SK-MEL-5 (cell line): ENCODE measurements at places on chromosomes 1 and 21.

DNA sequence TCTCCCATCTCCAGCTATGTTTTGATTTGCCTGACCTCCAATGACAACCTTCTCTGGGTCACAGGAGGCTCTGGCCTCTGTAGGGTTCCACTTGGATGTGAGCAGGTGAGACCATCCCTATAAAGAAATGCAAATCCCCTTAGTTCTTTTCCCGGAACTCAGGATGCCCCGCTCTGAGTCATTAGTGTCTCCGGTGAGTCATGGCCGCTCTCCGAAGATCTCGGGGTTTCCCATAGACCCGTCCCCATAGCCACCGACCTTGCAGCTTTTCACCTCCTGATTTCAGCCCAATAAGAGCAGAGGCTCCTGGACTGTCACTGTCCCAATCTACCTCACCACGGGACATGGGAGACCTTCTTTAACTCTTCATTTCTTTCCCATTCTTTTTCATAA lies 98.2 kb downstream of the PGBD5 start:
- no peak for DNase-seq

DNA sequence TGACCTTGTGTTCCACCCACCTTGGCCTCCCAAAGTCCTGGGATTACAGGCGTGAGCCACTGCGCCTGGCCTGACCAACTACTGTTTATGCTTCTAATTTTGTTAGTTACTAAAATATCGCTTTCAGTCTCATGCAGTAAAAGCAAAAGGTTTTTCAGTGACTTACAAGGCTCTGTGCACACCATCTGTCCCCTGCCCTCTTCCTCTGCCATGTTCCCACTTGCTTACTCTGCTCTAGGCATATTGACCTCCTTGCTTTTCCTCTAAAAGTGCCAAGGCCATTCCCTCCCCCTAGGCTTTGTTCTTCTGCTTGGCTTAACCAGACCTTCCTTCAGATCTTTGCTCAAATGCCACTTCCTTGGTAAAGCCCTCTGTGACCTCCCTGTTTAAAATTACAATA lies 276.9 kb downstream of the KIF26B start:
- no peak for DNase-seq

DNA sequence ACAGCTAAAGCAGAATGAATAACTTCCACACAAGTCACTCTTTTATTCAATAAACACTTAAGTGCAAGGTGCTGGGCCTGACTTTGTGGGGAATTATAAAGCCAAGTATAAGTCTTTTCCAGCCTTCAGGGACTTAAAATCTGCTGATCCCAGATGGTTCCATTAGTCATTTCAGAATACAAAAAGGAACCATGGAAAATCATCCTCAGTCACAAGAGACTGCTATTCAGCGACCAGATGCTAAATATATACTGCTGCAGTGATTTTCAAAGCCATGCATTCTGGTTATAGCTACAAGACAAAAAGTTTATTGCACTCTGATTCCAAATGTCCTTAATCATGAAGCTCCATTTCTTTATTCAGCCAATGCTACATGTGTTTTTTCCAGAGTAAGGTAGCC lies 25.7 kb downstream of the GLMN start:
- no peak for DNase-seq

GRCh38 chr1:93076268-93076667 lies 2.8 kb upstream of the MTF2 start:
- DNase-seq: no peak

GRCh38 chr1:68168545-68169171 lies 63.7 kb downstream of the WLS start:
- DNase-seq: no peak

GRCh38 chr1:219847215-219847855 lies 81.0 kb downstream of the SLC30A10 start:
- no peak for DNase-seq

DNA sequence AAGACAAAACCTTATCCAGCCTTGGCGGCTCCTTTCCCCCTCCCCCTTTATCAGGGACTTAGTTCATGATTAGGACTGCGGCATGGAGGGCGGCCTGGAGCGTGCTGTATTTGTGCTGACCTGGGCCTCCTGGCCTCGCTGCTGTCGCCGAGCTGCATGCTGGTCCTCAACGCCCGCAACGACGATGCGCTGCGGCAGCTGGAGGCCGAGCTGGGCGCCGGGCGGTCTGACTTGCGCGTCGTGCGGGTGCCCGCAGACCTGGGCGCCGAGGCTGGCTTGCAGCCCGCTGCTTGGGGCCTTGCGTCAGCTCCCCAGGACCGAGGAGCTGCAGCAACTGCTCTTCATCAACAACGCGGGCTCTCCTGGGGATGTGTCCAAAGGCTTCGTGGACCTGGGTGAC lies 70.9 kb downstream of the TM2D1 start:
- DNase-seq: no peak

- peak; percentile 49 for DNase-seq
Measured at GRCh38 chr1:43545695-43546387, 15.2 kb downstream of the PTPRF start.

GRCh38 chr1:30652152-30652841 lies 71.1 kb downstream of the MATN1 start:
- no peak for DNase-seq

GRCh38 chr1:111565968-111566367 lies 53.6 kb upstream of the RAP1A start:
- DNase-seq: no peak

- no peak for DNase-seq
Measured at GRCh38 chr1:210746024-210746731, 387.8 kb downstream of the KCNH1 start.

DNA sequence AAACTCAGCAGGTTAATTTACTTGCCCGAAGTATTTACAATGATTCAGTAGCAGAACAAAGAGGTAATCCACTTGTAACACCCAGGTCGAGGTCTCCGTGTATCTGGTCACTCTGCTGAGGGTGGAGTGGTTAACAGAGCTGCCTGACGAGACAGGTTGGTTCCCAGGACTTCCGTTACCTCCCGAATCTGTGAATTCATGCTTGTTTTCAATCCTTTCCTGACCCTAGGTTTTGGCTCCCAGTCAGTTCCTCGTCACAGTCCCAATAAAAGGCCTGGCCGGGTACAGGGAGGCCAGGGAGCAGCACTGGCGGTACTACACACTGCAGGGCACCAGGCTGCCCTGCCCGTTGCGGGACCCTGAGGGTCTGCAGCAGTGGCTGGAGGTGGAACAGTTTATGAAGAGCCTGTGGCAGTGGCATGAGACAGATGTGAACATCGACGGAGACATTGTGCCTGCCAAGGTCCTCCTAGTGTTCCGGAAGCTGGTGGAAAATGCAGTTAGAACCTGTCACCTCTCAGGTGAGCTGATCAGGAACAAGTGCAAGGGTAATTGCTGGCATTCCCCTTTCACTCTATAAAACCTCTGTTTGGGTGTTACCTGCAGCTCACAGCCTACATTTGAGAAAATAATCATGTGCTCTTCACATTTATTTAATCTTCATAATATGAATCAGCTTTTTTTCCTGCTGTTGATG lies 12.8 kb downstream of the MAB21L3 start:
- no peak for DNase-seq

DNA sequence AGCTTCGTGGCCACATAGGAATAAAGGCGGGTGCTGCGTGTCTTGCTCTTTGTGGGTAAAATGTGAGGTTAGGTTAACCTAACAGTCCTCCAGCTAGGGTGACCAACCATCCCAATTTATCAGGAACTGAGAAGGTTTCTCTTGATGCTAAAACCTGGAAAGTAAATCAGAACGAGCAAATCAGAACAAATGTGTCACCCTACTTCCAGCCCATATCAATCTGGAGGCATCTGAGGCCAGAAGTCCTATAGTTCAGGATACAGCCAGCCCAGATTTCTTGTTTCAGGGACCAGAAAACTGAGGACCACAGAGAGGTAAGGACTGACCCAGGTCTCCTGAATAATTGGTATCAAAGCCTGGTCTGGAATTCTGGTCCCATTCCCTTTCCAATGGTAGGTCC lies 3.1 kb upstream of the IFFO2 start:
- DNase-seq: no peak

DNA sequence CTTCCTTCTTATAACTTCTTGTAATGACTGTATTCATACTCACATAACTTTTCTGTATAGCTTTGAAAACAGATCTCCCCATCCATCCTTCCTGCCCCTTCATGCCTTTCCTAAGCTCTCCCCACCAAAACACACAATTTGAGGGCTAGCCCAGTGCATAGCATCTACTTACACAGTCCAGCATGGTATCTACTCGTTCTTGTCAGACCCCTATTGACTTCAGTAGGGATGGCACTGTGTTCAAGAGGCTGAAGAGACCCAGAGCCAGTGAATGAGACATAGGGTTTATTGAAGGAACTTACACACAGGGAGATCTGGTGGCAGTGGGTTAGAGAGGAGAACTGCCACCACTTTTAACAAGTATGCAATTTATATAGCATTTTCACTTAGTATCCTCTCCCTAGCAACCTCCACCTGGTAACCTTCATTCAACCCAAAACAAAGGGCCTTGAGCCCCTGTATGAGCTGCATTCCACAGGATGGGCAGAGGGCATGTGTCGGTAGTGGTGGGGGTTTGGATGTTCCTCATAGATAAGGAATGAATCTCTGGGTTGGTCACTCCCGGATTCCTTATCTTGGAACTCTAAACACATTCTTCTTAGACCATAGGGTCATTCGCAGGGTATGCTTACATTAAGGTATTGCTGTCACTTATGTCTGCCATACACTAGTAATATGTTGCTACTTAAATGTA lies 64.9 kb upstream of the GNG12 start:
- DNase-seq: no peak

GRCh38 chr1:157415661-157416060 lies 136.7 kb downstream of the FCRL5 start:
- DNase-seq: no peak

DNA sequence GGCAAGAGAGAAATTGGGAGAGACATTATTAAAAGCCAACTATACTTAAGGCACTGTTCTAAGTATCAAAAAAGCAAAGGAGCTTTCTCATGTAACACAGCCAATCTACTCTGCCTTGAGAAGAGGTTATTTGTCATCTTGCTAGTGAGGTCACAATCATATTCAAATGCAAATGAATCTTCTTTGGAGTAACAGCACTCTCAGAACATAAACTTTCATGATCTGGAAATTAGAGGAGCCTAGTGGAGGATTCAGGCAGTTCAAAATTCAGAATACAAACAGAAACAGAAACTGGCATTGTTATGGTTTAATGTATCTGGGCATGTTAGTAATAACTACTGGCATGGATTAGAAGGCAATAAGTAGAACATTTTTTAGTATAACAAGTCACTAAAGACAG lies 57.4 kb downstream of the ARID4B start:
- no peak for DNase-seq

DNA sequence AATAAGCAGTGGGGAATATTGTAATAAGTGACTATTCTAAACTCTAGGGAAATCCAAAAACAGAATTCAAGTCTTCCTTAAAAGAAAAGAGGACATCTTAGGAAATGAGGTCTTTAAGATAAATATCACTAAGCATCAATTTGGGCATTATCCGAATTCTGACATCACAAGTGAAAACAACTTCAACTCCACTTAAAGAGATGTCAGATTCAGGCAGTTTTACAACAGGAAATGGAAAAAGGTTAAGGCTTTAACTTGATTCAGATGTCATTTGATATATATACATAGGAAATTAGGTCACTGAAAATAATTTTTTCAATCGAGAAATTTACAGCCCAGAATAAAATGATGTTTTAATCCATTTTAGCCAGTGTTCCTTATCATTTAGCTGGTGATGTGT lies 435.4 kb downstream of the SETD4 start:
- no peak for DNase-seq

- no peak for DNase-seq
Measured at GRCh38 chr1:53460211-53460634, 1.0 kb downstream of the DMRTB1 start.

DNA sequence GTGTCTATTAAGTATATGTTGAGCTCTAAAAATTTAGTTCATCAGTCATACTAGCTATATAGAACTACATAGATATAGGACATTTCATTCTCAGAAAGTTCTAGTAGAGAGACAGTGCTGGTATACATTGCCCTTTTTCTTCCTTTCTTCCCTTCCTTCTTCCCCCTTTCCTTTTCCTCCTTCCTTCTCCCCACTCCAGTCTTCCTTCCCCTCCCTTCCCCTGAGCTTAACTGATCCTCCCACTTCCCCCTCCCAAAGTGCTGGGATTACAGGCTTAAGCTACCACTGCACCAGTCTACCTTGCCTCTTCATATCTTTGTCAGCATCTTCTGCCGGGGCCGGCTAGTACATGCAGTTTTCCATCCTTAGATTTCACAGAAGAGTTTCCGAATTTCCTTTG lies 12.1 kb downstream of the THRAP3 start:
- DNase-seq: no peak

- DNase-seq: peak; percentile 69
Measured at GRCh38 chr1:109089242-109090015, 1.1 kb upstream of the TMEM167B start.

DNA sequence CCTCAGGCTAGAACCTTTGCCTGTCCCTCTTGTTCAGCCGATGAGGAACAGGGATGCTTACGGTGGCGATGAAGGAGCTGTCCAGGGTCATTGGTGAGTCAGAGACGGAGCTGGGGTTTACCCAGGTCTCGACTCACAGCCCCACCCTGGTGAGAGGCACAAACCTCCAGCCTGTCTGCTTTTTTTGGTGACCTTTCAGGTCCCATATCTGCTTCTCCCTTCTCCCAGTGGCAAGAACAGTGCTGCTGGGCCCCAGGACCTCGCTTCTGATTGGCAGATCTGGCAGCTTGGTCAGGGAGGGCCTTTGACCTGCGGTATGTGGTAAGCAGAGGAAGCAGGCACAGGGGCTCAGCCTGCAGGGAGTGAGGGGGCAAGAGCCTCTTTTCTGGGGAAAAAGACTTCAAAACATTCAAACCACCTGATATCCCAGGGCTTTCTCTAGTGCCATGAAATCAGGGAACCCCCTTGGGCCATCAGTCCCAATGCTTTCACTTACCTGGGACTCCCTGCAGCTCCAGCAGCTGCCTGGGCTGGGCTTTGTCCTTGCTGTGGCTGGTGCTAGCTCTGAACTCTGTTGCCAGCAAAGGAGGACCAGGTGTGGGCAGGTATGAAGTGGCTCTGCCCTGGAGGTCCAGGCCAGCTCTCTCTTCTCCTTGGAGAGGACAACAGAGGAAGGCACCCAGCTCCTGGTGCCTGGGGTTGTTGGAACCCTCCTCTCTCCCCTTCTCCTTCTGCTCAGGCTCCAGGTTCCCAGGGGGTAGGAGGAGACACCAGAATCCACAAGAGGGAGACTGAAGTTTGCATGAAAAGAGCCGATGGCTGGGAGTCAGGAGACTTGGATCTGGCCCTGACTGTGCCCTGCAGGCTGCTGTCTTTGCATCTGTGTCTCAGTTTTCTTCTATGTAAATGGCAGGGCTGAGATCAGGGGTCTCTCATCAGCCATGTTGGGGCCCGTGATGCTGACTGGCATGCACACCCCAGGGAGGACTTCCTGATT lies 41.4 kb downstream of the TRIM62 start:
- DNase-seq: peak; percentile 57

DNA sequence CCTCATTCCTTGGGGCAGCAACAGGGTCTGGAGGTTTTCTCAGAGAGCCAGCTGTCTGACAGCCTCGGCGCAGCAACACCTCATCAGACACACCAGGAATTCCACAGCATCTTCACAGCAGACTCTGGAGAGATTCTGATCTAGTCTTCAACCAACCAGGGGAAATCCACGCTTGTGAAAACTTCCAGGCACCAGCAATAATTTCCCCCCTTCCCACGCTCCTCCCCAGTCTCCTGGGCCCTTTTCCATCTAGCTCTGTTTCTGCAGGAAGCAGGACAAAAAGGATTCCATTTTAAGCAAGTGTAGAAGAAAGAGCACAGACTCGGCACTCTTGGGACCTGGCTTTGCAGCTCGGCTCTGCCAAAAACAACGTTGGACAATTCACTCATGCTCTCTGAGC lies 44.3 kb upstream of the CAPZB start:
- DNase-seq: no peak
